ENCODE measurements at places on chromosomes 6 and 20. TPM values are rescaled to one million over a fixed set of nuclear protein-coding genes. Genes with fewer than 3 reads are reported as not detected.

Gene BTN1A1
- 0.11 TPM for total RNA-seq

Gene MYB
- 1.6 TPM for total RNA-seq

Gene RIMS1
- total RNA-seq, result 6.0 TPM

Gene FOXS1
- 2.5 TPM for total RNA-seq

Gene PRKN
- total RNA-seq, result 6.8 TPM

Gene STX16
- total RNA-seq, result 87.5 TPM

DNA sequence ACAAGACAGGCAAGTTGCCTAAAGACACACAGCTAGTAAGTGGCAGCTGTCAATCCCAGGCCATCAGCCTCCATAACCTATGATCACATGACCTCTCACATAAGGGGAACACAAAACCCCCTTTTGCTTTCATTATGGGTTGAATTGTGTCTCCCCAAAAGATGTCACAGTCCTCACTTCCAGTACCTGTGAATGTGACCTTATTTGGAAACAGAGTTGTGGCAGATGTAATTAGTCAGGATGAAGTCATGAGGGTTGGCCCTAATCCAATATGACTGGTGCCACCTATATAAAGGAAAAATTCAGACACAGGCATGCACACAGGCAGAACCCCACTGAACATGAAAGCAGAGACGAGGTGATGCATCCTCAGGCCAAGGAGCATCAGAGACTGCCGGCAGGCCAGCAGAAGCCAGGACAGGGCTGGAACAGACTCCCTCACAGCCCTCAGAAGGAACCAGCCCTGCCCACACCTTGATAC is 33.6 kb downstream of the GFOD1 start:
- H3K36me3 ChIP-seq, result no peaks in the 10 kb centered on the region
- no peak overlapping the region for H3K27ac ChIP-seq
- peaks cover 10% of the 10 kb centered on the region for H3K4me1 ChIP-seq
- no peak for DNase-seq
- no peak overlapping the region for H3K4me3 ChIP-seq

- H3K27me3 ChIP-seq, result no peaks in the 10 kb centered on the region
- DNase-seq, result no peak
- H3K36me3 ChIP-seq, result peaks cover 13% of the 10 kb centered on the region
These were observed 168.1 kb upstream of the FLRT3 start for GRCh38 chr20:14505476-14505875.

- no peaks in the 10 kb centered on the region for H3K36me3 ChIP-seq
- H3K27ac ChIP-seq, result no peak overlapping the region
- H3K4me1 ChIP-seq, result no peaks in the 10 kb centered on the region
- peak; percentile 20 for DNase-seq
- H3K27me3 ChIP-seq, result peaks cover 33% of the 10 kb centered on the region
These were observed 150.1 kb upstream of the RPS6KA2 start for GRCh38 chr6:166777096-166777630.

DNA sequence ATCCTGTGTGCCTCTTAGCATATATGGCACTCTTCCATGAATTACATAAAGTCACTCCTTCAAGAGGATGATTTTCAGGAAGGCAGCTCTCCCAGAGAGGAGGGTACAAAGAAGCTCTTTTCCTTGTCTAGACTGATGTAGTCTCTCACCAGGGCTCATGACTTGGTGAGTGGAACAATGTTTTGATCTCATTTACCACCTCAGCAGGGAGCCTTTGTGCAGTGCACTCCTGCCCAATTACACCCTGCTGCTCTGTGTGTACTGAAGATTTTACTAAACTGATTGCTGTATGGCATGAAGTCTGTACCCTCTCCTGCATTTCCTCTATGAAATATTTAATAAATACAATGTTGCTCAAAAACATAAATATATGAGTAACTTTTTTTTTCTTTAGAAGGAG is 598.3 kb upstream of the HS3ST5 start:
- DNase-seq, result no peak
- H3K27me3 ChIP-seq, result no peaks in the 10 kb centered on the region
- H3K4me3 ChIP-seq, result no peak overlapping the region

- no peaks in the 10 kb centered on the region for H3K36me3 ChIP-seq
- H3K4me1 ChIP-seq, result no peaks in the 10 kb centered on the region
- peaks cover 2% of the 10 kb centered on the region for H3K27me3 ChIP-seq
- peak overlapping the region; percentile 53 for H3K4me3 ChIP-seq
- peak overlapping the region; percentile 44 for H3K27ac ChIP-seq
- no peak for DNase-seq
These were observed 36.0 kb upstream of the FYN start for GRCh38 chr6:111909238-111909637.

DNA sequence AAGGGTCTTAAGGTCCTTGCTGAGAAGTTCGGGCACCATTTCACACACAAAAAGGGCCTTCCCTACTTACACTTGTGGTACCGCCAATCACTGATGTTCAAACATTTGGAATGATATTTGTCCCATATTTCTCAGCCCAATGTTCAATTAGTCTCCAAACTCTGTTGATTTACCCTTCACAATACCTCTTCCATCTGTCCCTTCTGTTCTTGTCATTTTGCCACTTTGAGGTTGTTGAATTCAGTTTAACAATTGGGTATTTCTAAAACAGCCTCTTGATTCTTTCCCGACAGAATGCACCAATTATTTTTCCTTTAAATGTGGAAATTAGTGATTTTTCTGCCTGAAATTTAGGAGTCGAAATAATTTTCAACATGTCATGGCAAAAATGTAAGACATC is 46.2 kb downstream of the NOX3 start:
- no peak overlapping the region for H3K4me3 ChIP-seq
- H3K27ac ChIP-seq, result no peak overlapping the region
- peaks cover 10% of the 10 kb centered on the region for H3K27me3 ChIP-seq
- no peak for DNase-seq
- no peaks in the 10 kb centered on the region for H3K4me1 ChIP-seq
- no peaks in the 10 kb centered on the region for H3K36me3 ChIP-seq

- no peaks in the 10 kb centered on the region for H3K27me3 ChIP-seq
- peaks cover 16% of the 10 kb centered on the region for H3K4me1 ChIP-seq
- H3K36me3 ChIP-seq, result no peaks in the 10 kb centered on the region
- H3K27ac ChIP-seq, result no peak overlapping the region
- H3K4me3 ChIP-seq, result no peak overlapping the region
These were observed 53.1 kb downstream of the CPNE5 start for GRCh38 chr6:36786055-36786675.

DNA sequence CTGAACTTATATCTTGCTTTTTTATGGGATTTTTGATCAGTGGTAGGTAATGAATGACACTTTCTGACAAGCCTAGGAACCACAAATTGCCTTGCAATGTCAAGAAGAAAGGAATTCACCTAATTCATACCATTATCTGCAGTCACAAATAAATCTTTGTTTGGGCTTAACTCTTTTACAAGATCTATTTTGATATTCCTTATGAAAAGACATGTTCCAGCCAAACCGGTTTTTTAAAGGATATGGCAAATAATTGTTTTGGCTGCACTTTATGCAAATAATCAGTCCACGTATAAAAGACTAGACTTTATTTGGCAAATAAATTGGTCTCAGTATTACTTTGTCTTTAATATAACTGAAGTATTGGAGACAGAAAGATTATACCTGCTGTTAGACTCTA is 771.7 kb upstream of the ADGRB3 start:
- H3K27ac ChIP-seq, result no peak overlapping the region
- no peak for DNase-seq
- no peaks in the 10 kb centered on the region for H3K27me3 ChIP-seq
- H3K4me3 ChIP-seq, result no peak overlapping the region
- H3K4me1 ChIP-seq, result no peaks in the 10 kb centered on the region
- H3K36me3 ChIP-seq, result peaks cover 2% of the 10 kb centered on the region

GRCh38 chr6:163290545-163291274 is 123.8 kb upstream of the QKI start:
- H3K36me3 ChIP-seq, result no peaks in the 10 kb centered on the region
- H3K4me3 ChIP-seq, result no peak overlapping the region
- H3K4me1 ChIP-seq, result peaks cover 10% of the 10 kb centered on the region
- H3K27ac ChIP-seq, result no peak overlapping the region

- H3K4me3 ChIP-seq, result no peak overlapping the region
- no peak overlapping the region for H3K27ac ChIP-seq
These were observed 597 bp downstream of the LY86 start for GRCh38 chr6:6588924-6589709.

DNA sequence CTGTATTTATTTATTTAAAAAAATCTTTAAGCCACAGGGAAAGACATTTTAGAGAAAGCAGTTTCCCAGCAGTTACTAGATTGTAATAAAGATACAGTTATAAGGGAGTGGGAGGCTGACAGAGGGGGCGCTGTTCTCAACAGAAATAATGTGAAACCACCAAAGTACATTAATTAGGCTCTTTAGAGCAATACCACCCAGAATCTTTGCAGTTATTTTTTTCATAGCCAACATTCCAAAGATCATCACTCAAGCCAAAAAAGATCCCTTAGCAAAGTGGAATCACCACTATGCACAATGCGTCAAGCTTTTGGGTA is 331.3 kb upstream of the DEFB112 start:
- H3K27ac ChIP-seq, result no peak overlapping the region
- no peaks in the 10 kb centered on the region for H3K4me1 ChIP-seq
- H3K27me3 ChIP-seq, result no peaks in the 10 kb centered on the region
- no peak for DNase-seq
- no peak overlapping the region for H3K4me3 ChIP-seq
- no peaks in the 10 kb centered on the region for H3K36me3 ChIP-seq

DNA sequence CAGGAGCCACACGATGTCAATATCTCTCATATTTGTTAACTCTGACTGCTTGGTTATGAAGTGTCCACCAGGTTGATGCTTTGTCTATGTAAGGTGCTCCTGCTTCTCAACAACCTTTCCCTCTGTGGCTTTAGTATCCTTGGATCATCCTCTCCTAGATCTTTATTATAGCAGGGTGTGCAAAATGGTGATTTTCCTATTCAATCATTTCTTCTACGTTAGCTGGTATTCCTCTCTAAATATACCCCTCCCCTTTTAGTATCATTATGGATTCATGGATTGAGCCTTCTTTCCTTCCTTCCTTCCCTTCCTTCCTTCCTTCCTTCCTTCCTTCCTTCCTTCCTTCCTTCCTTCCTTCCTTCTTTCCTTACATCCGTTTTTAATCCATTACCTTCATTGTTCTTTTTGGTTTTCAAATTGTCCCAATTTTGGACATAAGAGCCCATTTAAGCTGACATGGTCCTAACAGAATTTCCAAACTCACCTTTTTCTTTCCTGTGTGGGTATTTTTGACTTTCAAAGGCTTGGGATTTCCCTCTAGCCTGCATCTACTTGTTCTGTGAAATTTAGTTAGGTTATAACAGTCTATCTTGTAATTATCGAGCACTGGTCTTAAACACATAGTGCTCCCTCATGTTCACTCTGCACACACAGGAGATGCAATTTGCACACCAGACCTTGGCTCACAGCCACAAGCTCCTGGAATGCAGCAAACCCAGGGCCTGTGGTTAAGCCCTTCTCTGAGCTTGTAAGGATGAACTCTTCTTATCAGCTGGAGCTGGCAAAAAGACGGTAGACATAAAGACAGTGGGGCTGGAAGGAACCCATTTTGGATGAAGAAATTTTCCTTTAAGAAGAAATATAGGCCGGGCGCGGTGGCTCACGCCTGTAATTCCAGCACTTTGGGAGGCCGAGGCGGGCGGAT is 109.9 kb downstream of the SLC24A3 start:
- peaks cover 3% of the 10 kb centered on the region for H3K27me3 ChIP-seq
- no peak overlapping the region for H3K27ac ChIP-seq
- no peak overlapping the region for H3K4me3 ChIP-seq
- H3K36me3 ChIP-seq, result no peaks in the 10 kb centered on the region

GRCh38 chr6:104595311-104595820 is 264.4 kb downstream of the HACE1 start:
- H3K4me1 ChIP-seq, result peaks cover 15% of the 10 kb centered on the region
- no peak overlapping the region for H3K4me3 ChIP-seq
- H3K27me3 ChIP-seq, result no peaks in the 10 kb centered on the region

GRCh38 chr20:16537025-16537665 is 36.1 kb downstream of the KIF16B start:
- H3K4me1 ChIP-seq, result no peaks in the 10 kb centered on the region
- no peak for DNase-seq
- no peak overlapping the region for H3K27ac ChIP-seq
- no peaks in the 10 kb centered on the region for H3K27me3 ChIP-seq
- H3K4me3 ChIP-seq, result no peak overlapping the region

- H3K4me1 ChIP-seq, result peaks cover 13% of the 10 kb centered on the region
- no peak overlapping the region for H3K27ac ChIP-seq
- no peak for DNase-seq
- H3K36me3 ChIP-seq, result no peaks in the 10 kb centered on the region
- H3K4me3 ChIP-seq, result no peak overlapping the region
These were observed 45.5 kb upstream of the UNC93A start for GRCh38 chr6:167245591-167245990.

DNA sequence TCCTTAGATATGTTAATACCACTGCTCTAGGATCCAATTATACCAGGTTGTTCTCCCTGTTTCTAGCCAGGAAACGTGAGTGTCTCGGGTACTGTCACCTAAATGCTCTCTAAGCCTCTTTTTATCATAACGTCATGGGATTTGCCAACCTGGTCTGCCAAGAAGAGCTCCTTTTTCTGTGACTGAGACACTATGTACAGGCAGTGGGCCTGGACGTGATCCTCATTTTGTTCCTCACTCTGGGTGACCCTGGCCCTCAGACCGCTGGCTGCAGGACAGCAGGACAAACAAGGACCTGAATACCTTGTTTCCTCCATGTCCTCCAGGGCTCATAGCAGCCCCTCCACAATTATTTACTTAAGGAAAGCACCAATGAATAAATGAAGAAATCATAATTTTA is 69.1 kb downstream of the CD164 start:
- H3K27me3 ChIP-seq, result no peaks in the 10 kb centered on the region
- H3K4me3 ChIP-seq, result no peak overlapping the region
- H3K36me3 ChIP-seq, result no peaks in the 10 kb centered on the region
- no peak overlapping the region for H3K27ac ChIP-seq
- DNase-seq, result no peak

DNA sequence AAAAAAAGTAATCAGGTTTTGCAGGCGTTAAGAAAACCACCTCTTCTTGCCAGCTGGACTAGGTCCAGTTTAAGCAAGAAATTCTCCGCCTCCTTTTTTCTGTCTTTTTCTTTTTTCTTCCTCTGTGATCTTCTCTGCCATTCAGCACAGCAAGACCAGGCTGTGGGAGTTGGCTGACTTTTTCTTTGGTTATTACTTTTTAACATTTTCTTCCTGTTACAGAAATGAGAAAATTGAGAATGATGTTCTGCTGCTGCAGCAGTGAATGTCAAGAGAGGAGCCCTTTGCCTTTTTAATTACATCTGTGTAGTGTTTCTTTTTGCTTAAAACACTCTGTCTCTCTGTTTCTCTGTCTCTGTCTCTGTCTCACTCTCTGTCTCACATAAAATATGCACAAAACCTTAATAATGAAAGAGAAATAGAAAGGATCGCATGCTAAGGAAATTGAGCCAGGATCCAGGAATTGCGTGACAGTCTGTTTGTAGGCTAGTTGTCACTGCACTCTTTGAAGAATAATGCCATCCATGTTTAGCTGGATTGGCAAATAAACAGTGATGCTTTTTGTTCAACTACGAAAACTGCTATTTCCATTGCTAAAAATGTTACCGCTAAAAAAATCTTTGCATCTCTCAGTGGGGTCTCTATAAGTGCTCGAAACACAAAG is 103.2 kb upstream of the SUPT3H start:
- H3K27me3 ChIP-seq, result no peaks in the 10 kb centered on the region
- H3K27ac ChIP-seq, result peak overlapping the region; percentile 74
- H3K4me1 ChIP-seq, result peaks cover 33% of the 10 kb centered on the region
- H3K36me3 ChIP-seq, result no peaks in the 10 kb centered on the region

- DNase-seq, result no peak
- peak overlapping the region; percentile 59 for H3K4me3 ChIP-seq
- peaks cover 13% of the 10 kb centered on the region for H3K4me1 ChIP-seq
- H3K36me3 ChIP-seq, result no peaks in the 10 kb centered on the region
These were observed 1.4 kb downstream of the SLC35F1 start for GRCh38 chr6:117908246-117909068.
